Large intestine (tissue), 12 donors: ENCODE measurements at places on chromosomes 3 and 15. TPM values are rescaled to one million over a fixed set of nuclear protein-coding genes. Genes with fewer than 3 reads are reported as not detected.

DNA sequence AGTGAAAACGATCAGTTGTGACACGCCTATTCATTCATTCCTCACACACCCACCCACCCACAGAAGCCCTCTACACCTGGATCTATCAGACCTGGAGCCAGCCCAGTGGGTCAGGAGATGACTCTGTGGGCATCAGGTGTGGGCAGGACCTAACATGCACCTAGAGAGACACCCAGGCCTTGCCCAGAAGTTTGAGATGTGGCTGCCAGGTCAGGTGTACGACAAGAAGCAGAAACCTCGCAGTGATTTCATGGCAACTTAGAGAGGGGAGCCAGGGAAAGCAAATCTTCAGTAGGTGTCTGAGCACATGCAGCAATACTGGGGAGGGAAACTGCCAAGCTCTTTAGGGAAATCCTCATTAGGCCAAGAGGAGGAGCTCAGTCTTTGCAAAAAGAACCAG is 264.7 kb upstream of the ROPN1 start:
- H3K4me3 ChIP-seq, result no peak overlapping the region
- DNase-seq, result no peak
- no peak overlapping the region for H3K27ac ChIP-seq
- H3K4me1 ChIP-seq, result no peaks in the 10 kb centered on the region
- H3K27me3 ChIP-seq, result no peaks in the 10 kb centered on the region

DNA sequence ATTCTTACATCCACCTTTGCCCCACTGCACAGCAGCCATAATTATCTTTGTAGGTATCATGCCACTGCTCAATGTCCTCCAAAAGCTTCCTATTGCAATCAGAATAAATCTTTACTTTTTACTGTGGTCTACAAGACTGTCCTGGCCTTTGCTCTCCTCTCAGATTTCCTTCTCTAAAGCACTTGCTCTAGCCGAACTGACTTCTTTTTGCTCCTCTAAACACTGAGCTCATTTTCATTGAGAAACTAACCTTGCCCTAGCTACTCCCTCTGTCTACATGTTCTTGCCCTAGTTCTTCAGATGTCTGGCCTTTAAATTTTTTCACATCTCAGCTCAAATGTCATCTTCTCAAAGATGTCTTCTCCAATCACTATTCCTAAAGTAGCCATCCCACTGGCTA is 342.8 kb downstream of the TBC1D5 start:
- no peaks in the 10 kb centered on the region for H3K27me3 ChIP-seq
- no peak for DNase-seq
- peaks cover 8% of the 10 kb centered on the region for H3K36me3 ChIP-seq
- H3K27ac ChIP-seq, result no peak overlapping the region
- no peaks in the 10 kb centered on the region for H3K4me1 ChIP-seq
- H3K4me3 ChIP-seq, result no peak overlapping the region

GRCh38 chr3:115071601-115072000 is 75.5 kb downstream of the ZBTB20 start:
- peaks cover 4% of the 10 kb centered on the region for H3K4me1 ChIP-seq
- H3K27me3 ChIP-seq, result no peaks in the 10 kb centered on the region

DNA sequence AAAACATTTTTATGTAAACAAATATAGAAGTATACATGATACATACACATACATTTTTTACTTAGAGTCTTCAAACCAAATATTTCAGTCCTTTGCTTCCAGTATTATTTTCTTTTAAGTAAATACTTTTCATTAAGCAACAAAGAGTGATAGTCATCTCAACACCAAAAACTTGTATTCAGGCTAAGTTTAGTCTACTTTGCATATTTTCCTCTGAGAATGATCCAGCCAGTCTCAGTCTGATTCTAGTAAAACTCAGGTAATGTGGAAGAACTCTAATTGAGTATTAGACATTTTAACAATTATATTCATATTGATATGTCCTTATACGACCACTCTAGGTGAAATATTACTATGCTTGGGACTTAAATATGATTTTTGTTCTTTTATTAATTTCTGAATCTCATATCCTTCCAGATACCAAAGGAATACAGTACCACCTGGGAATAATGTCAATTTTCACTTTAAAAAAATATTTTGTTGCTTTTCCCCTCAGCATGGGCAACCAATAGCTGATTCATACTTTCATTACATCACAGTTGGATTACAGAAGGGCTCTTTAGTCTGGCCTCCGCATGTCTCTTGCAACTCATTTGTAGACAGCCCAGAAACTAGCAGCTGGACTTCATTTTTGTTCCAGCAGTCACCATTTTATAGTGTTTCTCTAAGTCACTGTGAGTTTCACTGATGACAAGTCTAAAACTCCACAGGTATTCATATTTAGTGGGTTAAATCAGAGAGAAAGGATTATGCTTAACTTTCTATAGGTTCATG is 390.4 kb downstream of the ZBTB20 start:
- no peaks in the 10 kb centered on the region for H3K36me3 ChIP-seq
- H3K27ac ChIP-seq, result no peak overlapping the region
- DNase-seq, result no peak
- H3K27me3 ChIP-seq, result no peaks in the 10 kb centered on the region
- H3K4me3 ChIP-seq, result no peak overlapping the region

DNA sequence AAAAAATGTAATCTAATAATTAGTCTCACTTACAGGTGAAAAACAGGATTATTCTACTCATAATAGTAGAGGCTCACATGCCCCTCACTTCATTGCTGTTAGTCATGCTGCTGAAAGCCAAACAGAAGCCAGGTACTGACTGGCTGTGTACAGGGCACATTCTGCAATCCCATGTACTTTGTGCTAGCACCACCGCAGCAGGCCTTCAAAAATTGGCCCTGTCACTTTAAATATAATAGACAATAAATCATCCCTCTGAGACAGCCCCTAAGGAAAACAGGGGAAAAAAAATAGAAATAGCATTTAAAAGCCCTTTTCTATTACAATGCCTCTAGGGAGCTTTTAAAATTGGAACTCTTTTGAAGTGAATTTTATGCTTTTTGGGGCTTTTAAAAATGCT is 723.8 kb downstream of the TUSC7 start:
- DNase-seq, result peak; percentile 26
- no peak overlapping the region for H3K4me3 ChIP-seq

GRCh38 chr3:11653298-11654055 is 9.8 kb upstream of the VGLL4 start:
- no peaks in the 10 kb centered on the region for H3K27me3 ChIP-seq
- H3K4me3 ChIP-seq, result no peak overlapping the region
- no peak for DNase-seq
- no peaks in the 10 kb centered on the region for H3K4me1 ChIP-seq

SUMF1 gene
- 29.3 TPM for polyA plus RNA-seq

- no peaks in the 10 kb centered on the region for H3K4me1 ChIP-seq
- no peak for DNase-seq
- no peak overlapping the region for H3K27ac ChIP-seq
- H3K36me3 ChIP-seq, result no peaks in the 10 kb centered on the region
- no peak overlapping the region for H3K4me3 ChIP-seq
Measured at GRCh38 chr3:177930771-177931170, 605.5 kb upstream of the KCNMB2 start.

DNA sequence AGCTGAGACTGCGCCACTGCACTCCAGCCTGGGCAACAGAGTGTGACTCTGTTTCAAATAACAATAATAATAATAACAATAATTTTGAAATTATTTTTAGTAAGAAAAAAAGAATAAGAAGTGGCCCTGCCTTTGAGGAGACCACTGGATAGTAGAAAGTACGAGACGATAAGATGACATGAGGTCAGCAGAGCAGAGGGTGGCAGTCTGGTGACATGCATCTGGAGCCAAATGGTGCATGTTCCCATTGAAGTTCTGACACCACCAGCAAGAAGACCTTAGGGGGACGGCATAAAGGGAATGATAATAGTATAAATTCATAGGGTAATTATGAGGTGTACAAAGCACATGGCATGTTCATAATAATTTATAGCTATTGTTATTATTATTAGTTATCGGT is 542.2 kb upstream of the TBL1XR1 start:
- H3K4me1 ChIP-seq, result no peaks in the 10 kb centered on the region
- DNase-seq, result no peak
- no peak overlapping the region for H3K27ac ChIP-seq
- no peak overlapping the region for H3K4me3 ChIP-seq
- H3K36me3 ChIP-seq, result no peaks in the 10 kb centered on the region
- H3K27me3 ChIP-seq, result no peaks in the 10 kb centered on the region

- DNase-seq, result peak; percentile 96
- H3K36me3 ChIP-seq, result no peaks in the 10 kb centered on the region
- peak overlapping the region; percentile 80 for H3K27ac ChIP-seq
- H3K27me3 ChIP-seq, result no peaks in the 10 kb centered on the region
Measured at GRCh38 chr3:30597131-30597768, 9.2 kb upstream of the TGFBR2 start.

NAALADL2 gene
- 6.5 TPM for polyA plus RNA-seq

GRCh38 chr3:174232658-174233429 is 626.3 kb upstream of the NAALADL2 start:
- no peak overlapping the region for H3K4me3 ChIP-seq
- no peaks in the 10 kb centered on the region for H3K27me3 ChIP-seq
- no peaks in the 10 kb centered on the region for H3K36me3 ChIP-seq
- no peak overlapping the region for H3K27ac ChIP-seq

DNA sequence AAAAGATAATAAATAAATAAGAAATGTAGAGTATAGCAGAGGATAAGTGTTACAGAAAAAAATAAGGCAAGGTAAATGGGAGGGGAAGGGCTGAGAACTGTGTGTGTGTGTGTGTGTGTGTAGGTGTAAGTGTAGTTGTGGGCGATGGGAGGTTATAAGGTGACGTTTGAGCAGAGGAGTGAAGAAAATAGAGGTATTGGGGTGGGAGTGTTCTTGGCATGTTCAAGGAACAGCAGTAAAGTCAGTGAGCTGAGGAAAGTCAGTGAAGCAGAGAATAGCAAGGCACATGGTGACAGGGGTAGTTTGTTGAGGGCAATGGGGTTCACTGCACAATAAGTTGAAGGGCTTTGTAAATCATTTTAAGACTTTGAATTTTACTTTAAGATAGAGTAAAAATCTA is 30.9 kb upstream of the ZNF148 start:
- no peaks in the 10 kb centered on the region for H3K27me3 ChIP-seq
- DNase-seq, result no peak
- no peak overlapping the region for H3K4me3 ChIP-seq

EPHB1 gene
- 3.7 TPM for polyA plus RNA-seq

MB21D2 gene
- 18.3 TPM for polyA plus RNA-seq

KPNA4 gene
- polyA plus RNA-seq, result 25.9 TPM

NTRK3 gene
- polyA plus RNA-seq, result 3.1 TPM

SEMA4B gene
- 57.7 TPM for polyA plus RNA-seq

CFAP92 gene
- polyA plus RNA-seq, result 0.78 TPM

NR2E3 gene
- 0.54 TPM for polyA plus RNA-seq
